ENCODE measurements at places on chromosomes 4 and X.

- DNase-seq: no peak
Measured at GRCh38 chr4:16085822-16086221, 2.0 kb upstream of the PROM1 start.

GRCh38 chr4:6478546-6479220 lies 6.3 kb upstream of the PPP2R2C start:
- peak; percentile 45 for DNase-seq

- no peak for DNase-seq
Measured at GRCh38 chrX:49695276-49696180, at the start of gene PAGE1. TSS of gene PAGE1 (minus strand) at chrX:49695984. CDS start at chrX:49694770, 1,214 bp downstream.

DNA sequence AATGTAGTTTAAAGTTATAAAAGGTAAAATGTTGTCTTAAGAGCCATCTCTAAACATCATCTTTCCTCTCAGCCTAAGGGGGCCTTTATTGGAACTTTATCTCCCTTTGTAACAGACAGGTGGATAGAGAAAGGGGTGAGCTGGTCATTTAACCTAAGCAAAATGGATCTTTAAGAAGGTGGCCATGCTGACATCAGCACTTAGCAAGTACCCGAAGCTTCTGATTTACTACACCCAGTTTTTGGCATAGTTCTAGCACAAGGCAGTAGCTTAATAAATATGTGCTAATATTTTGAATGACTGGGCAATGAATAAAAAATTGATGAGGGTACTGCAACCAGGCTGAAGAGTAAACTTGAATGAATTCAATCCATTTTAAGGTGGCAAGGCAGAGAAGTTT lies 172.7 kb downstream of the GABRG1 start:
- no peak for DNase-seq

DNA sequence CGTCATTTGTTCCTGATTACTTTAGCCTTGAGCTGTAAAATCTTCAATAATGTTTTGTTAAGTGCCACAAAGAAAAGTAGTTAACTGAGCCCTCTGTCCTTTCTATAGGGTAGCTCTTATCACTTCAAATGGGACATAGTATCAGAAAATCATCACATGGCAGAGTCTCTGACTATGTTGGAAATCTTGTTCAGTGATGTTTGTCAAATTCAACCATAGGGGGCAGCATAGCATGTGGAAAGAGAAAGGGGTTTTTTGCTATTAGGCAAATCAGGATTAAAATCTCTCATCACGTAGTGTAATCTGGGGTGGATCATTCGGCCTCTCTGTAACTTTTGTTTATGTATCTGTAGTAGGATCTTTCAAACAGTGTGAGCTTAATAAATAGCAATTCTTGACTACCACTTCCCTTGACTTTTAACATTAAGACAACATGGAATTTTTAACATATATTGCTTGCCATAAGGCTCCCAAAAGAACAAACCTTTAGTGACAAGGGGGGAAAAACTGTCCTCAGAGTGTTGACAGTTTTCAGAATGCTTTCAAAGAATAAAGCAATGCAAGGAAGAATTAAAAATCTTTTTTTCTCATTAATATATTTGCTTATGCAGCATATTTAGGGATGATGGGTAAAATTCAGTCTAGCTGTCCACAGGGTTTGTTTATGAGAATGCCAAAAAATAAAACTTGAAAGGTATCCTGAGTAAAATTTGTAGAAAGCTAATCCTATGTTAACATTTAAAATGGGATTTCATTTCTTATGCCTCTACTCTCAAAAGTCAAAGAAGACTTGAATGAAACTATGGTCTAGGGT lies 127.2 kb downstream of the FBXW7 start:
- DNase-seq: no peak

DNA sequence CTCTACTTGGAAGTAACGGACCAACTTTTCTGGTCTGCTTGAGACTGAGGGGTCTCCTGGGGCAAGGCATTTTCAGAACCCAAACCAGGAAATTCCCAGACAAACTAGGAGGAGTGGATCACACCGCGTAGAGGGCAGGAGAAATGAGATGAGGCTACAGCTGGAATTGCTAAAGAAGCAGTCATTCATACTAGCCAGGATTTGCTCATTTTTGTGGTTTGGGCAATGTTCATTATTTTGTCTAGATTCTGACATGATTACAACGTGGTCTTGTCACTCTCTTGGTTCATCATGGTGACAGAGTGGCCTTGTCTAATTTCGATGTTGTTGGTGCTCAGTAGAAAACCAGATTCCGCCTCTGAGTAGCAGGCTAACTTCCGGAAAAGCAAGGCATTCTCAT lies 63.2 kb downstream of the BANK1 start:
- DNase-seq: no peak

DNA sequence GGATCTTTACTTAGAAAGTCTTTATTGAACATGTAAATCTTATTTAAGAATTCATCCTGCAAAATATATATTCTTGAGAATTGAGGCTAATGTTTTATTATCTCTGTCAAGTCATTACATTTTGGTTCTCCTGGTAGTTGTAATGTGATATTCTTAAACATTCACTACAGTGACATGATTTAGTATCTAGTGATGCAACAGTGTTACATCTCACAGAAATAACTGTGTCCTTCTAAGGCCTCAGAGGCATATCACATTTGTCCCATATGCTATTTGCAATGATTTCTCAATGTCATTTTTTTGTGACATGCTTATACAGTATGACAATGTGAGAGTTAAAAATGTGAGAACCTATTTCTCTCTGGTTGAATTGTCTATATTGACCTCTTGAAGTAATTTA lies 34.1 kb downstream of the PRRG1 start:
- DNase-seq: no peak
